ENCODE measurements at places on chromosomes 5 and 9. TPM values are rescaled to one million over a fixed set of nuclear protein-coding genes. Genes with fewer than 3 reads are reported as not detected.

The LCNL1 gene
- polyA plus RNA-seq, result 0.17 TPM

The IGIP gene
- 6.8 TPM for polyA plus RNA-seq

The DMRT2 gene
- polyA plus RNA-seq, result 0.10 TPM

The DIAPH1 gene
- 21.2 TPM for polyA plus RNA-seq

The PCDHGB2 gene
- 1.9 TPM for polyA plus RNA-seq

The UBAP1 gene
- 93.9 TPM for polyA plus RNA-seq

The COL27A1 gene
- 16.8 TPM for polyA plus RNA-seq

The NOXA1 gene
- not detected for polyA plus RNA-seq

The SETX gene
- polyA plus RNA-seq, result 19.9 TPM

The SPINK1 gene
- polyA plus RNA-seq, result not detected

The LHX3 gene
- polyA plus RNA-seq, result not detected

The MCTP1 gene
- 5.0 TPM for polyA plus RNA-seq

The CTNNAL1 gene
- 138 TPM for polyA plus RNA-seq

The LEAP2 gene
- 1.3 TPM for polyA plus RNA-seq

The NTNG2 gene
- 0.39 TPM for polyA plus RNA-seq

The TRPM3 gene
- polyA plus RNA-seq, result 1.3 TPM

The CCDC152 gene
- 2.5 TPM for polyA plus RNA-seq

Measured in ovary (tissue), 10 donors.